ENCODE measurements at places on chromosomes 2 and 18.

GRCh38 chr2:188598551-188598950 is 306.9 kb downstream of the GULP1 start:
- no peak for DNase-seq

- DNase-seq, result no peak
Measured at GRCh38 chr2:144489315-144489916, 30.5 kb downstream of the ZEB2 start.

DNA sequence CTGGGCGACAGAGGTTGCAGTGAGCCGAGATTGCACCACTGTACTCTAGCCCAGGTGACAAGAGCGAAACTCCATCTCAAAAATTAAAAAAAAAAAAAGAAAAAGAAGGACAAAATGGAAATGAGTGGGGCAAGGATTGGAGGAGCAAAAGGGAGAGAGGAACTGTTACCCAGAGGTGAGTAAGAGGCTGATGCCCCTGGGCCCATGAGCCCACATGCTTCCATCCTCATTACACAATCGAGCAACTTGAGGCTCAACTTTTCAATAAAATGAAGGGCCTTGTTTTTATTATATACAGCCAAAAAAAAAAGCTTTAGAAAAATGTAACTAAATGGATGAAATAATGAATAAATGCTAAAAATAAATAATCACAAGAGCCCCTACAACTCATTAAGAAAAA is 91.7 kb upstream of the YWHAQ start:
- no peak for DNase-seq

DNA sequence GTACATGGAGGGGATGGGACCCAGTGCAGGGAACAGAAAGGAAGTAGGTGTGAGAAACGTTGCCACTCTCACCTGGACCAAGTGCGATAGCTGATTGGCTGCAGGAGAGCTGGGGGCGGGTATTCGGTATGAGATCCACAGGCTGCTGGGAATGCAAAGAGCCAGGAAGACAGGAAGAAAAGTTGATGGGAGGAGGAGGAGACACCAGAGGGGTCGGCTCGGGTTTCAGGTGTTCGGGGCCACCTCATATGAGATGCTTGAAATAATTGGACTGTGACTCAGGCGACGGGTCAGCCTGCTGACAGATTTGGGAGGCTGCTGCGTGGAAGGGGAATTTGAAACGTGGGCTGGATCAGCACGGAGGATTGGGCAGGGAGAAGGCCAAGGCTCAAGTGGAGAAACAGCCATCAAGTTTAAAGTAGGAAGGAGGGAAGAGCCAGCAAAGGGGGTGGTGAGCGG is 65.1 kb downstream of the MRPS9 start:
- DNase-seq, result no peak

- DNase-seq, result no peak
Measured at GRCh38 chr18:28040716-28041115, 136.2 kb downstream of the CDH2 start.

DNA sequence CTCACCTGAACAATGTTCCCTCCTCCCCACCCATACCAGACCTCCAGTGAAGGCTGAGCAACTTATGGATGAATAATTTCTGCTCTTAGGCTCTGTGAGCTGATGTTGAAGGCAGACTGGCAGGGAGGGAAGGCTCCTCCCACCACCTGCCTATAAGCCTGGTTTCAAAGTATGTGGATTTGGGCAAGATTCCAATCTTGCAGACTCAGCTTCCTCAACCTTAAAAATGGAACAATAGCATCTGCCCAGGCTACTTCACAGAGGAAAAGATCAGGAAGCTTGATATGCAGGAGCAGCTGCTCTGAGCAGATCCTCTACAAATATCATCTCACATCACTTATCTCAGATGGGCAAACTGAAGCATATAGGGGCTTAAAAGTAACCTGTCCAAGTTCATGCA is 112.2 kb downstream of the ZFP36L2 start:
- DNase-seq, result no peak

- no peak for DNase-seq
Measured at GRCh38 chr2:236047886-236048540, 120.2 kb downstream of the GBX2 start.

DNA sequence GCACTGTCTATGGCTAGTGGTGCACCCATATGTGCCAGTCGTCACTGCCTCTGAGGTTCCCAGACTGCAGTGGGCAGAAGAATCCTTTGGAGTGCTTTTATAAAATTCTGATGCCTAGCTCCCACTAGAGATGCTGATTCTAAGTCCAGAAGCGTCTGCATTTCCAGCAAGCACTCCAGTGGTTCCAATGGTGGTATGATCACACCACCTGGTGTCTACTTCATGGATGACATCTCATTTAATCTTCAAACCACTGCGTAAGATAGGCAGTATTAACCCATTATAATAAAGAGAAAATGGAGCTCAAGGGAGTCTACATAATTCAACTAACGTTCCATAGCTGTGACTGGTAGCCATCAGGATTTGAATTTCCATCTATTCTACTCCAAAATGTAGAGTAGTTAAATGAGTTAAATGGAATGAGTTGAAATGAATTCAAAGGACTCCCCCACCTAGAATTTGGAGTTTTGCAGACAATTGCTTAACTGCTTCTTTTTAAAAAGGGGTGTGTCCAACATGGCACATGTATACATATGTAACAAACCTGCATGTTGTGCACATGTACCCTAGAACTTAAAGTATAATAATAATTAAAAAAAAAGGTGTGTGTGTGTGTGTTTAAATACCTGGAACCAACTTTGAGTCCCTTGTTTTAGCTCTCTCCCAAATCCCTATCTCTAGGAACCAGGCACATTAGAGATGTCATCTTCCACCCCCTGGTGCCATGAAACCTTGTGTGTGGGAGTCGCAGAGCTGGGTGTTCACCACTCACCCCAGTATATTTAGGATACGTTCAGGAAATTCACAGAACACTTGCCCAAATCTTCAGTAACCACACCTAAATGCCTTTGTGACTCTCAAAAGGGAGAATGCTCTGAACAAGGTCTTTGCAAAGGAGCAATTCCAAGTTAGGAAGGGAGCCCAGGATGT is 14.1 kb downstream of the LAMA3 start:
- DNase-seq, result no peak

DNA sequence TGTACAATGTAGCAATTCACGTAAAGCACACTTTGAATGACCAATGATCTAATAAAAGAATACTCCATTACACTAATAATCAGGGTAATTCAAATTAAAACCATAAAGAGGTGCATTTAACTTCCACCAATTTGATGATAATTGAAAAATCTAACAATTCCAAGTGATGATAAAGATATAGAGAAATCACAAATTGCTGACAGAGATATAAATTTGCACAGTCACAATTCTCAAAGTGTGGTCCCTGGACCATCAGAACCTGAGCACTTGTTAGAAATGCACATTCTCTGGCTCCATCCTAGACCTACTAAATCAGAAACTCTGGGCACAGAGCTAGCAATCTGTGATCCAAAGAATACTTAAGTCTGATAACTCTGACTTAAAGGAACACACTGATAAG is 165.8 kb upstream of the DCC start:
- DNase-seq, result no peak

DNA sequence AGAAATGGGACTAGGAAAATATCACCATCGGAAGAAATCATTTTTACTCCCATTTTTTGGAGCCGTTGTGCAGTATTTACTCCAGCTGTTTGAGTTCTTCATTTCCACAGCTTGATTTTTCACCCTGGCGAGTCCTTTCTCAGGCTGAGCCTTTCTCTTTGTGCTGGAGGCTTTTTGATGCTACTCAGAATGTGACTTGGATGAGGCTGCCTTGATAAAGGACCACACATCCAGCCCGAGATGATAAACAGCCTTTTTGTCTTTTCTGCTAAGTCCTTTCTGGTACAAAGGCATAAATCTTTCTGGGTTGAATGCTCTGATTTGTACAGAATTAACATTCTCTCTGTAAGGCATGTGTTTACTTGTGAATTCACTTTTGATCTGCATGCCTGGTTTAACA is 17.6 kb upstream of the CTDP1 start:
- no peak for DNase-seq

GRCh38 chr2:233252227-233252626 is 754 bp downstream of the ATG16L1 start:
- no peak for DNase-seq
